ENCODE measurements at places on chromosomes 3 and 15.
A peak's percentile ranks its signal among the peaks of the same experiment; 100 is the strongest.

- DNase-seq: no peak
Measured at GRCh38 chr3:107810171-107811071, 280.4 kb downstream of the CD47 start.

- no peak for DNase-seq
Measured at GRCh38 chr3:42262525-42262924, 3.5 kb downstream of the CCK start.

DNA sequence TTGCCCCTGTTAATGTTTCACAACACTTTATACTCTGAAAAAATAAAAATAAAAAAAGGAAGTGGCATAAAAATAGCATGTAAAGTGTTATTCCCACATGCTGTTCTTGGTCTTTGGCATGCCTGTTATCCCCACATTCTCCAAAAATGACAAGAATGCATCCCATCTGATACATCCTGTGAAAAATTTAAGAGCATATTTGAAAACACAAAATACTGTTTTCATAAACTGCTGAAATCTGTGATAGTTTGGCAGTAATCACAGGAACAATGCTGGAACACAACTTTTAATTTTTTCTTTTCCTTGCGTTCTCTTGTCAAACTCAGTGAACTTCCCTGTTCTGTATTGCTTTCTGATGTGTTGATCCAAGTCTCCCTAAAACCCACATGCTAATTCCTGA is 288.8 kb downstream of the ROBO2 start:
- no peak for DNase-seq

GRCh38 chr3:101825904-101826445 is 23.3 kb upstream of the NFKBIZ start:
- no peak for DNase-seq

- no peak for DNase-seq
Measured at GRCh38 chr3:60053526-60054265, 1003.9 kb upstream of the CFAP20DC start.

- peak; percentile 61 for DNase-seq
Measured at GRCh38 chr3:56980798-56981390, 79.6 kb upstream of the SPATA12 start.
